ENCODE measurements at places on chromosomes 5 and 9.

DNA sequence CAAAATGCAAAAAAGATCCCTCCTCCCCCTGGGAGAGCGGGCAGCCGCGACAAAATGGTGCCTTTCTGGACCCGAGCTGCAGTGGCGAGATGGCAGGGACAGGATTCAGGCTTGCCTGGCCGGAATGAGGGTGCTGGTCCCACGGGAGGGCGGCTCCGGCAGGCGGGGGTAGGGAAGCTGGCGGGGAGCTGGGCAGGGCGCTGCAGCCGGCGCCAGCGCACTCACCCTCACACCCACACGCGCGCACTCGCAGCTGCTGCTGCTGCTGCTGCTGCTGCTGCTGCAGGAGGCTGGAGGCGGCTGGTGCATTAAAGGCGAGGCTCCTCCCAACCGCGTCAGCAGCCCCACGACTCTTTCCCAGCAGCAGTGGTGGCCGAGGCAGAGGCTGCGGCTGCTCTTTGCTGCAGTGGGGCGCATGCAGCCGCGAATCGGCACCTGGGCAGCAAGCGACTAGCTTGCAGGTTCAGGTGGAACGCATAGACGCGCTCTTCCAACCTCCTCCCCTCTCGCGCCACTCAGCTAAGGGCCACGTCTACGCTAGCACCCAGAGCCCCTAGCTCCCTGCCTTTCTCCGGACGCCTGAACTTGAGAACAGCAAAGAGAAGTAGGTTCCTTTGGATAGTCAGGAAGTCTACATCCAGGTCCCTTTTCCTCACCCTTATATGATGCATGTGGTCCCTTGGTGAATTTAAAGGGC is at the start of gene PPP2R2B:
TSS of gene PPP2R2B (minus strand) at position 282 of the 697 bp plus-strand sequence.
- no peak for DNase-seq

DNA sequence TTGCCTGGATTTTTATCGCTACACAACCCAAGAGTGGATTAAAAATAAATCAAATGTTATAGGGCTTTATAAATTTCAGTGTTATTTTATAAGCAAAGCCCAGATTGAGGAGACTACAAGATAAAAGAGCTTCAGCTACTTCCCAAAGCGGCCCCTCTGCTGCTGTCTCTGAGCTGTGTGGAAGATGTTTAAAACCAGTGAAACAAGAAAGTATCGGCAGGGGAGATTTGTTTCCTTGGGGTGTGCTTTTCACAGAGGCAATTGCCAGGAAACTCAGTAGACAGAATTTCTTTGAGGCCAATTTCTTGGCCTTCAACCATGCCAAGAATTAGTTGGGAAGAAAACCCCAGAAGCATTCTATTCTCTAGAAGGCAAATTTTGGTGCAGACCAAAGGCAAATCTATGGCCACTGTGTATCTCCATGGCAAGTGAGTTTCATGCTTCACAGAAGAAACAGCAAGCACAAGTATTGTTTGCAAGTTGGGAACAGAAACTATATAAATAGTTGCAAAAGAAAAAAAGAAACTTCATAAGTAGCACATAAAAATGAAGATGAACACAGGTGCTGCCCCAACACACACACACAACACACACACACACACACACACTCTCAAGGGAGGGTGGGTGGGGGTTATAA is 197.2 kb downstream of the PARP8 start:
- DNase-seq: no peak

- no peak for DNase-seq
Observed at GRCh38 chr5:125537661-125538060, 791.2 kb upstream of the ZNF608 start.

DNA sequence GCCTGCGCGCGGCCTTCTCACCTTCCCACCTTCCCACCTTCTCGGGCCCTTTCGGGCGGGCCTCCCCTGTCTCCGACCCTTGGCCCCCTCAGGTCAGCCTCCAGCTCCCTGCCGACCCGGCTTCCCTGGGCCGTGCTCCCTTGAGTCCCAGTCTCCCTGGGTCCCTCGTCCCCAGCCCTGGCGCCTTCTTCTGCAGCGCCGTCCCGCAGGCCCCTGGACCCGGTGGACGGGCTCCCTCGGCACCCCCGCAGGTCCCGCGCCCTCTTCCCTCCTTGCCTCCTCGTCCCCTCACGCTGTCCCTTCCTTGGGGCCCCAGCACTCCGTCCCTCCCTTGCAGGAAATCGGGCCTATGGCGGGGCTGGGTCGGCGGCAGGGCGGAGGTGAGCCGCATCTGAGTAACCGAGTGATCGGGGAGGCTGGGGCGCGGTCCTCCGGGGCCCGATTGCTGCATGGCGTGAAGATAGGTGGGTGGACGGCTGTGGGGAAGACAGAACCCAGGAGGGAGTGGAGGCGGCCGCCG is 7.6 kb downstream of the ARPC5L start:
- no peak for DNase-seq

- no peak for DNase-seq
Observed at GRCh38 chr5:39980056-39980455, 555.3 kb upstream of the DAB2 start.

GRCh38 chr9:91751922-91752321 is 198.1 kb downstream of the ROR2 start:
- DNase-seq: no peak

DNA sequence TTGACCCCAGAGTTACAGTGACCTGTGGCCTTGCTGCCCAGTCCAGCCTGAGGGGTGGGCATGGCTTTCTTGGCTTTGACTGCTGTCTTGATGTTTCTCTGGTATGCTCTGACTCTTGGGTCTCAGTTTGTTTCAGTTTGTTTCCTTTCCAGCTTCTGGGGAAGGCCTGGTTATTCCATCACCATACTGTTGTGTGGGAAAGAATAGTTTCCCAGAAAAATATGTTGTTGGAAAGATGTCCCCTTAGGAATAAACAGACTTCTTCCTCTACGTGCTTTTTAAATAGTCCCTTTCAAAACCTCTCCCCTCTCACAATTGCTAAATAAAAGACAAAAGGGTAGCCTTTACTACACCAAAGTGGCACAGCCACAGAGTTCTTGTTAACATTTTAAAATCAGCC is 49.5 kb downstream of the EGFLAM start:
- no peak for DNase-seq

- DNase-seq: peak; percentile 18
Observed at GRCh38 chr9:23731353-23731752, 94.7 kb downstream of the ELAVL2 start.

DNA sequence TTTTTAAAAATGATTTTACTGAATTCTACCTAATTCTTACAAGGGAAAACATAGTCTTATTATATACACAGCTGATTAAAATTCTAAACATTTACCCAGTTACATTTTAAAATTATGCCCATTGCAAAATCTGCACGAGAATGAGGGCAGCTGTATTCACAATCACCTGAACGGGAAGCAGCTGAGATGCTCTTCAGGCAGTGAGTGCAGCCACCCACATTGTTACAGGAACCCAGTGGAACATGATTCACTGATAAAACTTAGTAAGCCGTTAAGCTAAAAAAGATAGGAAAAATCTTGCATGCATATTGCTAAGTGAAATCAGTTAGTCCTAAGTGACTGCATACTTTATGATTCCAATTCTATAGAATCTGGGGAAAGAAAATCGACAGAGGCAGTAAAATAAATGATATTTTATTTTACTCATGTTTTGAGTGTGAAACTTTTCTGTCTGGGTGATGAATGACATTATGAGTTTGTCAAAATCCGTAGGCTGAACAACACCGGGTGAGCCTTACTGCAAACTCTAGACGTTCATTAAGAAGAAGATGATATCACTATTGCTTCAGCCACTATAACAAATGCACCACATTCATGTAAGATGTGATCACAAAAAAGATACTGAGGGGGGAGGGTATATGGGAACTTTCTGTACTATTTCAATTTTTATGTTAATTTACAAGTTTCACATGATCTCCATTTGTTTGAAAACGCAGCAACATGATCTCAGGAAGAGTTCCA is 39.1 kb upstream of the FLT4 start:
- DNase-seq: no peak

GRCh38 chr5:116576053-116576713 is 1.6 kb upstream of the SEMA6A start:
- DNase-seq: peak; percentile 81

DNA sequence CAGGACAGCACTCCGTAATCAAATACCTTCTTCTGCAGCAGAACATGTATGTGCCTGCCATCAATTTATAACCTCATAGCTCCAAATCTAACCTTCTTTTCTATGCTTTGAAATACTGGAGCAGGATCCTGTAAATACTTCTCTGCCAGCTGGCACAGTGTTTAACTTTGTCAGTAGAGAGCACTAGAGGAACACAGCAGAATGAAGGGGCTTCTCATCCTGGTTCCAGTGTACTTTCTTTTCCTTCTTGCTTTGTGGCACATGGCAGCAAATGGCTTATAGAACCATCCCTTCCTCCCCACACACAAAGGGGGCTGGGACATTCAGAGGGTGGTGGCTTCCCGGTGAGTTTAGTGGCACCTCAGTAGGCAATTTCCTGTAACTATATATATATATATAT is 3.8 kb upstream of the FBXW11 start:
- no peak for DNase-seq

GRCh38 chr9:2723376-2724065 is 6.2 kb downstream of the KCNV2 start:
- DNase-seq: no peak

GRCh38 chr5:65359981-65360380 is 121.7 kb downstream of the ADAMTS6 start:
- no peak for DNase-seq

DNA sequence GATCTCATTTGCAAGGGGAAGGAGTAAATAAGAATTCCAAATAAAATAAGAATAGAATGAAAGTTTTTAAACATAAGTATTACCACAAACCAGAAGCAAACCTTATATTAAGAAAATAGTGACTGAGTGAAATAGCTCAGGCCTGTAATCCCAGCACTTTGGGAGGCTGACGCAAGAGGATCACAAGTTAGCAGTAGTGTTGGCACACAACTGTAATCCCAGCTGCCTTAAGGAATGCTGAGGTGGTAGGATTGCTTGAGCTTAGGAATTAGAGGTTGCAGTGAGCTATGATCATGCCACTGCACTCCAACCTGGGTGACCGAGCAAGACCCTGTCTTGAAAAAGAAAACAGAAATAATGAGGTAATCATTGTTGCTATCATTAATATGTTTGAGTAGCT is 47.0 kb downstream of the APC start:
- DNase-seq: no peak

DNA sequence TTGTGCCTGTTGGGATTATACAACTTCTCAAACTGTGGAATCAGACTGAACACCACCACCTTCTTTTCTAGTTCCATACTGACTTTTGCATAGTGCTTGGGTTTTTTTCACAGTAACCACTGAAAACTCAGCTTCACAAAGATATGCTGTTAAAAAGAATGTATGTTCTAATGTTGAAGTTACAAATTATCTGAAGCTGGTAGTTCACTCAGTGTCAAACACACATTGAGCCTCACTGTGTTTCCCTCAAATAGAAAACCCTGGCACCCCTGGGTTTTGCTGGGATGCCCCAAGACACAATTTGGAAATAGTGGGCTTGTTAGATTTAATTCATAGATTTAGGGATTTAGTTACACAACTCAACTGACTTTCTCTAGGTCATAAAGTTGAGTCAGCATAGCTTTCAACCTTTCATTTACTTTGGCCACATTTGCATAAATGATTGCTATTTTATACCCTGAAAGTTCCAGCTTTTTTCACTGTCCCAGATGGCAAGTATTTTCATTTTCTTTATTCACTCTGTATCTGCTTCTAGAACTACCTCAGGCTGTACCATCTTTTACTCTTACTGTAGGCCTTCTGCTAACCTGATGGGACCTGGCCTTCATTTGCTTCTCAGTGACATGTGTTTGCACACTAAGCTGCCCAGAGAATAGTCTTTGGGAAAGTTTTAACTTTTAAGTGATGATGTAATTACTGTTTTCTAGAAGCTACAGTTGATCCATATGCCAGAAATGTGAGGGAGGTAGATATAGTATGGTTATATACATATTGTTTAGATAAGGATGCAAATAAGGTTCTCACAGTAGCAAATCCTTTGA is 115.1 kb downstream of the CDC42SE2 start:
- DNase-seq: no peak

DNA sequence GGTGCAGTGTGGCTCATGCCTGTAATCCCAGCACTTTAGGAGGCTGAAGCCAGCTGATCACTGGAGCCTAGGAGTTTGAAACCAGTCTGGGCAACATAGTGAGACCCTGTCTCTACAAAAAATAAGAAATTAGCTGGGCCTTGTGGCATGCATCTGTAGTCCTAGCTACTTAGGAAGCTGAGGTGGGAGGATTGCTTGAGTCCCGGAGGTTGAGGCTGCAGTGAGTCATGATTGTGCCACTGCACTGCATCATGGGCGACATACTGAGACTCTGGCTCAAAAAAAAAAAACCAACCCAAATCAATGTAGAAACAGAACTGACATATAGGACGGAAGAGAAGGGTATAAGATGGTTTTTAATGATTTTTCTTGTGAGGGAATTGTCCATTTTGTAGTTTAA is 27.7 kb downstream of the G3BP1 start:
- no peak for DNase-seq

DNA sequence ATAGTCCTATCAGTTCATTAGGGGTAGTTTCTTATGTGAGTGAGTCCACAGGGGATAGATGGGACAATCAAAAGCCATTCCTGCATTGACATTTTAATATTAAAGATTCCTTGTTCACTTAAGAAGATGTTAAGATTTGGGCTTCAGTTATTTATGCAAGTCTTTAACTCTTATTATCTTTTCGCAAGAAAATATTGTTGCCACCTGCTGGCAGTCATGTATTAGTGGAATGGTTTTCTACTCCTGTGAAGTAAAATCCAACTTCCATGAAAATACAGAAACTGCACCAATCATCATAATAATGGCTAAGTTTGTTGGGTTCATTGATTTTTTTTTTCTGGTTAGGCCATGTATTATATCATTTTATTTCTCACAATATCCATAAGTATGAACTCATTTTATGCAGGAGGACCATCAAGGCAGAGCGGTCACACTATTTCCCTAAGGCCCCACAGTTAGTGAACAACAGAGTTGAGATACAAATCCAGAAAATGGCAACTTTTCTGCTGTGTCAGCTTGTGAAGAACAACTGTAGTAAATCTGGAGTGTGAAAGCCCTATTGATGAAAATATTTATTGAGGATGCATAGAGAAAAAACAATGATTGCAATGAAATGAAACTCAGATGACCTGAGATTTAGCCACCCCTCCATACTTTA is 88.5 kb upstream of the TXNDC8 start:
- DNase-seq: peak; percentile 4

GRCh38 chr9:87796196-87796595 is 70.3 kb downstream of the CTSL start:
- DNase-seq: no peak

DNA sequence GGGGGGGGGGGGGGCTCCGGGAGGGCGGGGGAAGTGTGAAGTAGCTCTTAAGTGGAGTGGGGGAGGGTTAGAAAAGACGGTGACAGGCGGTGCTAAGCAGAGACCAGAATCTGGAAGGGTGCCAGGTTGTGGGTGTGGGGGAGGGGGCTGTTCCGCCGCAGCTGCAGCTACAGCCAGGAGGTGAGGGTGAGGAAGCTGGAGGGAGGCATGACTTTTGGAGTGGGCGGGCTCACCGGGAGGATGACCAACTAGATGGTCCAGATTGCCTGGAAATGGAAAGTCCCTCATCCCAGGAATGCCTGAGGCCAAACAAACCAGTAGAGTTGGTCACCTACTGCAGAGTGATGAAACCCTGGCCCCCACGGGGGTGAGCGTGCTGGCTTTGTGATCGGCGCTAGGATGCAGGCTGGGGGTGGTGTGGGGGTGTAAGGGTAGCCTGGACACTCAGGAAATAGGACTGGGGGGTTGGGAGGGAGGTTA is 158.1 kb upstream of the SHB start:
- DNase-seq: peak; percentile 64

All from right renal pelvis (tissue), 4 donors.